HS-5 (cell line): ENCODE measurements at places on chromosomes 16 and 17.

DNA sequence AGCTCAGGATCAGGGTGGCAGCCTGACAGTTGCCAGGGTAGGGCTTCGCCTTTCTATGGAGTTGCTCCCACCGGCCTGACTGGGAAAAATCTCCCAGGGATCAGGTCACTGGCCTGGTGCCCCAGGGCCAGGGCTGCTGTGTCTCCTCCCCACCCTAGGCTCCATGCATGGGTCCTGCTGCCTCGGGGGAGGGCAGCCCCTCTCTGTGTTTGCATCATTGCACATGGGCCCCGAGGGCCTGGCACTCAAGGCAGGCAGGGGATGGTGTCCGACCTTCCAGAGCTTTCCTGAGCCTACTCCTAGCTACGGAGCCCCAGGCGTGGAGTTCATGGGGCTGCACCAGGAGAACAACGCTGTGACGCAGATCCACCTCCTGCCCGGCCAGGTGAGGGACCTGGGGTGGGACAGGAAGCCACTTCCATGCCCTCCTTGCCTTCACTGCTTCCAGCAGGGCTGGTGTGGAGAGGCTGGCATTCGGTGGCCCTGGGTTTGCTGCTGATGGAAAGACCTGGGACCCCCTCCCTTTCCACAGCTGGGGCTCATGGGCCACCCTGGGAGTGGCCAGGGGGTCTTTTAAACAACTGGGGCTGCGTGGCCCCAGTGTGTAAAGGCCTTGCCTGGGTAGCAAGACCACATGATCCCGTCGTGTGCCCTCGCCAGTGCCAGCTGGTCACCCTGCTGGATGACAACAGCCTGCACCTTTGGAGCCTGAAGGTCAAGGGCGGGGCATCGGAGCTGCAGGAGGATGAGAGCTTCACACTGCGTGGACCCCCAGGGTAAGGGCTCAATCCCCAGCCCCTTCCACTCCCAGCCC, 29.5 kb upstream of the MYO15B start:
- no peak for DNase-seq

- peak; percentile 51 for DNase-seq
These were observed 26.3 kb downstream of the NFE2L1 start for GRCh38 chr17:48074322-48075081.

DNA sequence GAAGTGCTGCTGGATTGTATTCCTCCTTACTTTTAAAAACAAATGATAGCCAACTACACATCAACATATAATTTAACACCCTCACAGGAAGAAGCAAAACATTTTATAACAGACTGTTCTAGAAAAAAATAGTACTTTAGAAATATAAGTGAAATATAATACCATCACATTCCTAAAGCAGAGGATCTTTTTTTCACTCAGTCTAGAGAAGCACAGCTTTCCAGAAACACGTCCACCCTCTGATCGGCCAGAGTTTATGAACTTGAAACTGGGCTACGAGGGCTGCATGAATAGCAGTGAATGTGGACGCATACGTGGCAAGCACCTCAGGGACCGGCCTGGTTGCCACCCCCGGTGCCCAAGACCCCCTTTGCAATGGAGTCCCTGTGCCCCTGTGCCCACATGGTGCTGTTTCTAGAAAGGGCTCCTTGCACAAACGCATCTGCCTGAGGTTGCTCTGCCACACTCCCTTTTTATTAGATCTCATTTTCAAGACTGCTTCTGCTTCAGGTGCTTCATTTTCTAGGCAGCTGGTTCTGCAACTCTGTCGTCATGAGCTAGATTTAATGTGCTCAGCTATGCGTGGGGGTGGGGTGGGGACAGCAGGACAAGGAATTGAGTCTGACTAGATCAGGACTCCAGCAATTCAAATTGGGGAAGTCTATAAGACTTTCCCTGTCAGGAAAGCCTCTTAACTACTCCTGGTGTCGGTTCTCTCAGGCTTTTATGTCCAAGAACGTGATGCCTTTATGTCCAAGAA, 29.1 kb upstream of the ERN1 start:
- DNase-seq = no peak

- DNase-seq = no peak
These were observed 20.4 kb upstream of the PHB1 start for GRCh38 chr17:49434821-49435670.

DNA sequence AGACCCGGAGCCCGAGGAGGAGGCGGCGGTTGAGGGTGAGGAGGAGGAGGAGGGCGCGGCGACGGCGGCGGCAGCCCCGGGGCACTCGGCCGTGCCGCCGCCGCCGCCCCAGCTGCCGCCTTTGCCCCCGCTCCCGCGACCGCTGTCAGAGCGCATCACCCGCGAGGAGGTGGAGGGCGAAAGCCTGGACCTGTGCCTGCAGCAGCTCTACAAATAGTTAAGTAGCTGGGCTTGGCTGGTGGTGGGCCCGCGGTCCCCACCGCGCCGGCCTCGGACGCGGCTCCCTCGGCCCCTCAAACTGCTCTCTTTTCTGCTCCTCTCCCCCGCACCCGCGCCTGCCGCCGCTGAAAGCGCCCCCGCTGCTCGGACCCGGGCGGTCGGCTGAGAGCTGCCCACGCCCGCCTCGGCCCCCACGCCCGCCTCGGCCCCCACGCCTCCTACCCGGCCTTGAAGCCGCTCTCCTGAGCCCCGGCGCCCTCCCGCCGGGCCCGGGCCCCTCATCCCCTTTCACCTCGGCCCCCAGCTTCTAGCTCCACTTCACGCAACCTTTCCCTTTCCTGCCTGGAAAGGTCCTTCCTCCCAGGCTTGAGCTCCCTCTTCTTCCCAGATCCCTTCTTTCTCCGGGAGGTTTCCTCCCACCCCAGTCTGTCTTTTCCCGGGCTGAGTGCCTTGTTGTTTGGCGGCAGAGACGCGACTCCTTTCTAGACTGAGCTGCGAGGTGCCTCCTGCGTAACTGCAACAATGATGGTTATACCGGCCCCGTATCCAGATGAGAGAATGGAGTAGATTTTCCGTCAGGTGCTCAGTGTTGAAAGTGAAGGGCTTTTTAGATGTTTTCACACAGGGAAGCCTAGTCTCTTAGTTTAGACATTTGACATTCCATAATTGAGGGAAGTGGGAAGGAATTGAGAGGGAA, 850 bp downstream of the PPM1E start:
- DNase-seq = no peak

GRCh38 chr16:28597692-28598261, 927 bp upstream of the SULT1A2 start:
- DNase-seq = no peak

DNA sequence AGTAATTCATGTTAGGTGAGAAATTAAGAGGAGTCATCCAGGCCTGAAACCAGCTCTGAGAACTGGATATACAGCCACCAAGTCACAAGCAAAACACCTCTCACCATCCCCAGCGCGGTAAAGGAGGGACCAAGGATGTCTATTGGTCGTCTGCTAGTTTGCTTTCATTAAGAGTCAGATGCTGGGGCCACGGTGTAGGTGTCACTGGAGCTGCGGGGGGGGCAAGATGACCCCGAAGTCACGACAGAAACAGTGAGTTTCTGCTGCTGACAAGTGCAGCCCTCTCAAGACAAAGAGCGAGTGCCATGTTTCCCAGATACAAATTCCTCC, 790 bp downstream of the NCBP3 start:
- no peak for DNase-seq

DNA sequence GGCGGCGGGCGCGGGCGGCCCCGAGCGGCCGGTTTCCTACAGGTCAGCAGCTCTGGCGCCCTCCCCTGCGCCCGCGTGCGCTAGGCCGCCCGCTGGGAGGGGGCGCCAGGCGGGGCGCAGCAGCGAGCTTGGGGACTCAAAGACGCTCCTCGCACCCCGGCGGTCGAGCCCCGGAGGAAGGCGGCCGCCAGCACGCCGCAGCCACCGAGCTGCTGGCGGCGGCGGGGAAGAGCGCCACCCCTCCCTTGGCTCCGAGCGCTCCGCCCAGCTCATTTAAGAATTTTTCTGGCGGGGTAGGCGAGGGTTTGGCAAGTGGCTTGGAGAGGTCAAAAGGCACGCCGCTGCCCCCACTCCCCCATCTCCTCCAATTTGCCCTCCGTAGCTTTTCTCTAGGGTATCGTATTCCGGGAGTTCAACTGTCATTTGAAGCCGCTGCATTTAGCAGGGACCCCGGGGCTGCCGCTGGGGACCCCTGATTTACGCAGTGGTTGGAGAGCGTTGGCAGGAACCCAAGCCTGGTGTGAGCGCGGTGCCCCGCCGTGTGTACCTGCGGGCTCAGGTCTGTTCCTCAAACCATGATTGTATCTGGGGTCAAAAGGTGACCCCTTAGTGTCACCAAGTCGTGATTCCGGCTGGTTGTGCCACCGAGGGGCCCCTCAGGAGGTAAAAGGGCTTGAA, 59.5 kb upstream of the GSE1 start:
- peak; percentile 3 for DNase-seq

GRCh38 chr17:57877803-57878377, 28.0 kb upstream of the MRPS23 start:
- no peak for DNase-seq

DNA sequence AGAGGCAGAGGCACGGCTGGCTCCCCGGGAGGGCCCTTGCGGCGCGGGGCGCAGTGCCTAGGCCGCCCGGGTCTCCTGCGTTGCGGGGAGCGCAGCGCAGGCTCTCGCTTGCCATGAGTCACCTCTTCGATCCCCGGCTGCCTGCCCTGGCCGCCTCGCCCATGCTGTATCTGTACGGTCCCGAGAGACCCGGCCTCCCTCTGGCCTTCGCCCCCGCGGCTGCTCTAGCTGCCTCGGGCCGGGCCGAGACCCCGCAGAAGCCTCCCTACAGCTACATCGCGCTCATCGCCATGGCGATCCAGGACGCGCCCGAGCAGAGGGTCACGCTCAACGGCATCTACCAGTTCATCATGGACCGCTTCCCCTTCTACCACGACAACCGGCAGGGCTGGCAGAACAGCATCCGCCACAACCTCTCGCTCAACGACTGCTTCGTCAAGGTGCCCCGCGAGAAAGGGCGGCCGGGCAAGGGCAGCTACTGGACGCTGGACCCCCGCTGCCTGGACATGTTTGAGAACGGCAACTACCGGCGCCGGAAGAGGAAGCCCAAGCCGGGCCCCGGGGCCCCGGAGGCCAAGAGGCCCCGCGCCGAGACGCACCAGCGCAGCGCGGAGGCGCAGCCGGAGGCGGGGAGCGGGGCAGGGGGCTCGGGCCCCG, 390 bp downstream of the FOXL1 start:
- no peak for DNase-seq

DNA sequence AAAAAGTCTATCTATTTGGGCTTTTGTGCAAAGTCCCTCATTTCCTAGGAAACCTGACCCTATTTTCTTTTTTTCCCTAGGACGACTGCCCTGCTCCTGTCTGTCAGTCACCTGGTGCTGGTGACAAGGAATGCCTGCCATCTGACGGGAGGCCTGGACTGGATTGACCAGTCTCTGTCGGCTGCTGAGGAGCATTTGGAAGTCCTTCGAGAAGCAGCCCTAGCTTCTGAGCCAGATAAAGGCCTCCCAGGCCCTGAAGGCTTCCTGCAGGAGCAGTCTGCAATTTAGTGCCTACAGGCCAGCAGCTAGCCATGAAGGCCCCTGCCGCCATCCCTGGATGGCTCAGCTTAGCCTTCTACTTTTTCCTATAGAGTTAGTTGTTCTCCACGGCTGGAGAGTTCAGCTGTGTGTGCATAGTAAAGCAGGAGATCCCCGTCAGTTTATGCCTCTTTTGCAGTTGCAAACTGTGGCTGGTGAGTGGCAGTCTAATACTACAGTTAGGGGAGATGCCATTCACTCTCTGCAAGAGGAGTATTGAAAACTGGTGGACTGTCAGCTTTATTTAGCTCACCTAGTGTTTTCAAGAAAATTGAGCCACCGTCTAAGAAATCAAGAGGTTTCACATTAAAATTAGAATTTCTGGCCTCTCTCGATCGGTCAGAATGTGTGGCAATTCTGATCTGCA, 12.9 kb downstream of the TMEM98 start:
- DNase-seq = no peak

DNA sequence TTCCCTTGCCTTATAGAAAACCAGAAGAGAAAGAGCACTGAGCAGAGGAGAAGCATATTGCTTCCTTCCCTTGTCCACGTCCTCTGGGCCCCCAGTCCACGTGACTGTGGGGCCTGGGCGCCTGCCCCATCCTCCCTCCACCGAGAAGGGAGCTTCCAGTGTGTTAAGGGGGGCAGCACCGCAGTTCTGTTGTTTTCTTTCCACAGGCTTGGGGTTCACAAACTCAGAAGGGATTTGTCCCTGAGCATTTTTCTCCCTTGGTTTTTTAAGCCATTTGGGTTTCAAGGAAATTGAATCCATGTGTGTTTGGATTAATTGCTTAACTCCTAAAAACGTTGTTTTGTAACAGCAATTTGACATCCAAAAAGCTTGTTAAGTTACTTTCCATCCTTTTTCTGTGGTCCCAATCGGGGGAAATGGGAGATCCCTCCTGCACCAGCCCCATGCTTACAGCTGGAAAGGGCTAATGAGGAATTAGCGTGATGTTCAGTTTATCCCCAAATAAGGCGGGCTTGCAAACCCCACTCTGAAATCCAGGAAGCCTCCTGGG, 347.5 kb upstream of the TNRC6C start:
- no peak for DNase-seq

GRCh38 chr17:38881600-38882191, 11.8 kb downstream of the LASP1 start:
- no peak for DNase-seq

DNA sequence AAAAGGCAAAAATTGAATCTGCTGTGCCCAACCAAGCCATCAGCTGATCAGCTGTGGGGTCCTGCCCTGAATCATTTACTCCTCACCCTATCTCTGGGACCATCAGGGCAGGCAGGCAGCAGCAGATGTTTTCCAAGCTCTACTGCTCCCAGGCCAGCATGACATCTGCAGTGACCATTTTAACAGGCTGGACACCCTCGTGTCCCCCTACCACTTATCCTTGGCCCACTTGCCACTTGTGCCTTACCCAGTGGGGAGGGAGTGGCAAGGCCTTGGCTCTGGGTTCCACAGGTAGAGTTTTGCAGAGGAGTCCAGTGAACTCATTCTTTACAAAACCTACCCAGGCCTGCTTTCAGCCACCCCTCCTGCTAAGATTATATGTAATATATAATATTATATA, 12.0 kb upstream of the CA4 start:
- DNase-seq = no peak

- DNase-seq = no peak
These were observed 13.7 kb downstream of the CTRB2 start for GRCh38 chr16:75193265-75193650.

- no peak for DNase-seq
These were observed 176.7 kb downstream of the ABCC12 start for GRCh38 chr16:47979164-47979520.

DNA sequence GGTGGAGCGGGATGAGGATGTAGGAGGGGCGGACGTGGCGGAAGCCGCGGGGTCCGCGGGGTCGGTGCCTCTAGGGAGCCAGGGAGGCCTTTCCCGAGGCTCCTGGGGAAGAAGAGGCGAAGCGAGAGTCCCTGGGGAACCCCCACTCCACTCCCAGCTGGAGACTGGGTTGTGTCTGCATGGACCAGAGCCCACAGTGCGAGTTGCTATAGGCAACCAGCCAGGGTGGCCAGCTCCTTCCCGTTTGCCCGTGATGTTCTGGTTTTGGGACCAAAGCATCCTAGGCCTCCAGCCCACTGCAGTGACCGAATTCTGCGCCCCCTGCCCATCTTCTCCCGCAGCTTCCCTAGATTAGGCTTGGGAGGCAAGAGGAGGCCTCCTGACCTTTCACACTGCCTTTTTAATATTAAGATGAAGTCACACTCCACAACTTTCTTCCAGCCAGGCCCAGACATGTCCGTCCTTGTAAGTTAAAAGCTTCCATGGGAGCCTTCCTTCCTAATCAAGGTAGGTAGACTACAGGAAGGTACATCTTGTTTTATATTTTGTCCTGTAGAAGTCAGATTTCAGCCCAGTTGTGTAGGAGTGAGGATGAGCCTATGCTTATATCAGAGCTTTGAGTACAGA, 469 bp downstream of the AMZ2 start:
- peak; percentile 18 for DNase-seq
